ENCODE measurements at places on chromosomes 4 and X. TPM values are rescaled to one million over a fixed set of nuclear protein-coding genes. Genes with fewer than 3 reads are reported as not detected.

Gene DOCK11
- total RNA-seq, result 0.63 TPM

Gene SFRP2
- total RNA-seq, result not detected

Gene F8A2
- not detected for total RNA-seq

Gene KIT
- total RNA-seq, result 13.9 TPM

Gene PCDH7
- total RNA-seq, result 22.9 TPM

Gene XPNPEP2
- total RNA-seq, result not detected

Gene TKTL2
- total RNA-seq, result not detected

Gene VGLL1
- not detected for total RNA-seq

Gene TRPC5OS
- total RNA-seq, result not detected

Gene STIM2
- total RNA-seq, result 9.3 TPM

Gene PAGE5
- not detected for total RNA-seq

Gene MAP3K15
- total RNA-seq, result 0.09 TPM

Gene FGFR3
- total RNA-seq, result 1.4 TPM

Gene THOC2
- 70.4 TPM for total RNA-seq
